Activated naive CD4-positive, alpha-beta T cell treated with Interleukin-2 at 50 U/mL for 16 hours (primary cell): ENCODE measurements at places on chromosomes 1 and 21.

DNA sequence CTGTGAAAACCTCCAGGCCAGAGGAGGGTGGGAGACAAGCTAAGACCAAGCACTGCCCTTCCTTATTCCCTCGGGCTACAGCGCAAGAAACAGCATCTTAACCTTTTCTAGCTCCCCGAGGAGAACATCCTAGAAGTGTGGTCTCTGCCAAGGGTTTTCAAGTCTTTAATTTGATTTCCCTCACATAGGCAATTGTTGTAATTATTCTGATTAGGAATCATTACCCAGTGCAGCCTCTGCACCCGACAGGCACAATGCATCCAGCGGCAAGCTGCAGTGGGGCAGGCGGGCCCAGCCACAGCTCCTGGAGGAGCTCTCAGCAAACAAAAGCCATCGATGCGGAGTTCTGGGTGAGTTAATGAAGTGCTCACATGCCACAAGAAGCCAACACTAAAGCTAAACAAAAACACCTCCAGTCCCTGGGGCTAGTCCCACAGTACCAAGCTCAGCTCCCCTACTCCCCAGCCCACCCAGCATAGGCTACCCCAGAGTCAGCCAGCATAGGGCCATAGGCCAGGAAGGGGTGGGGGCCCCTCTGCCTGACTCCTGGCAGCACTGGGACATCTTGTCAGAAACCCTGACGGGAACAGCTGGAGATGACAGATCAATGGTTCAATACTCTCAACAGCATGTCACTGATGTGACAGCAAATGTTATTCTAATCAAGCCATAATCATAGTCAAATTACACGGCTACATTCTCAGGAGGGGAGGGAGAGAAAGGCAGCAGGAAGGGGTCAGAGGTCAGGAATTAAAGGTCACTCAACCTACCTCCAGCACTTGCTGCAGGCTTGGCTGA, 42.5 kb downstream of the ERI3 start:
- no peak for DNase-seq

DNA sequence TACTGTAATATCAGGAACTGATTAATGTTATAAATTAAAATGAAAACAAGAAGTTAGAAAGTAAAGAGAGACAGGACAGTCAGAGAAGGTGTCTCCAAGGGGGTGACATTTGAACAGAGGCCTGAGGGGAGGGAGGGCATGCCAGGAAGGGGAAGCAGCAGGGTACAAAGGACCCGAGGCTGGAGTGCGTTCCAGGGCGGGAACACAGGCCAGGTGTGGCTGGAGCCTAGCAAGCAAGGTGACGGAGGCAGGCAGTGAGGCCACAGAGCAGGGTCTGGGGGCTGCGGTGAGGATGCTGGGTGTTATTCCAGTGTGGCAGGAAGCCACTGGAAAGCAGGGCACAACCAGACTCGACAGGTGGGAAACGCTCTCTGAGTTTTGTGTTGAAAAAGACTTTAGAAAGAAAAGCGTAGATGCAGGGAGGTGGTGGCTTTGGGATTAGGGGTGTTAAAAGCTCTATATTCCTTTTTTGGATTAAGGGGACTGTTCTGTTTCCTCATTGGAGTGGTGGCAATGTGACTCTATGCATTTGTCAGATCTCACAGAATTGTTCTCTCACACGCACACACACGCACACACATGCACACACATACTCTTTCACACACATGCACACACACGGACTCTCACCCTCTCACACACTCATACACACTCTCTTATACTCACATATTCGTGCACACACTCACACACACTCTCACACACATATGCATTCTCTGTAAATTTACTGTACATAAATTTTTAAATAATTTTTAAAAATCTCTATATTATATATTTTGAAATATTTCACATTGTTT, 124.5 kb downstream of the GLIS1 start:
- DNase-seq: no peak

DNA sequence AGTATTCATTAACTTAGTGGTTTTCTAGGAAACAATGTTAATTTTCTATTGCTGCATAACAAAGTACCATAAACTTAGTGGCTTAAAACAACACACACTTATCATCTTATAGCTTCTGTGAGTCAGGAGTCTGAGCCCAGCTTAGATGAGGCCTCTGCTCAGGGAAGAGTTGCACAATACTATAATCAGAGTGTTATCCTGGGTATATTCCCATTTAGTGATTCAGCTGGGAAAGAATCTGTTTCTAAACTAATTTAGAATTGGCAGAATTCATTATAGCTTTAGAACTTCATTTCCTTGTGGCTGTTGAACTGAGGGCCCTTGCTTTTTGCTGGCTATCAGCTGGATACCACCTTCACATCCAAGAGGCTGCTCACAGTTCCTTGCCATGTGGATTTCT, 515.5 kb downstream of the BRINP3 start:
- no peak for DNase-seq

GRCh38 chr1:6785728-6786505, 663 bp downstream of the CAMTA1 start:
- peak; percentile 47 for DNase-seq

GRCh38 chr1:82795508-82796149, 994.9 kb downstream of the ADGRL2 start:
- no peak for DNase-seq

DNA sequence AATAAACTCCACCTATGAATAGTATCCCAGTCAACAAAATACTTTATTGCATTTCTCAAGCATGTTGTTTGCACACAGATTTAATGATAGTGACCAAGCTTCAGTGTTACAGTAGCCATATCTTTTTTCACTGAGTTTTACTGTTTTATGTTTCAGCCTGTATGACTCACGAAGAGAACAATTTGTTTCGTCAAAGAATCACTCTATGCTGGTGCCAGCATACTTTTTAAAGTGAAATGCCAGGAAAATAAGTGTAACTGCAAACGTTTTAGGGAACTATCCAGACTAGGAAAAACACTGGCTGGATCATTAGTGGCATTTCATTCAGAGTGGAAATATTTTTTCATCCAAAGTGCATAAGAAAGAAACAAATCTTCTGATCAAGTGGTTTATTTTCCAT, 210.8 kb downstream of the COL11A1 start:
- DNase-seq: no peak
